ENCODE measurements at places on chromosomes 13 and 19. TPM values are rescaled to one million over a fixed set of nuclear protein-coding genes. Genes with fewer than 3 reads are reported as not detected.

MATK gene
- total RNA-seq, result 7.9 TPM

CBLC gene
- total RNA-seq, result 100 TPM

CDC42EP5 gene
- 97.8 TPM for total RNA-seq

- DNase-seq, result no peak
Observed at GRCh38 chr19:13902993-13903555, 2.8 kb downstream of the BRME1 start.

DNA sequence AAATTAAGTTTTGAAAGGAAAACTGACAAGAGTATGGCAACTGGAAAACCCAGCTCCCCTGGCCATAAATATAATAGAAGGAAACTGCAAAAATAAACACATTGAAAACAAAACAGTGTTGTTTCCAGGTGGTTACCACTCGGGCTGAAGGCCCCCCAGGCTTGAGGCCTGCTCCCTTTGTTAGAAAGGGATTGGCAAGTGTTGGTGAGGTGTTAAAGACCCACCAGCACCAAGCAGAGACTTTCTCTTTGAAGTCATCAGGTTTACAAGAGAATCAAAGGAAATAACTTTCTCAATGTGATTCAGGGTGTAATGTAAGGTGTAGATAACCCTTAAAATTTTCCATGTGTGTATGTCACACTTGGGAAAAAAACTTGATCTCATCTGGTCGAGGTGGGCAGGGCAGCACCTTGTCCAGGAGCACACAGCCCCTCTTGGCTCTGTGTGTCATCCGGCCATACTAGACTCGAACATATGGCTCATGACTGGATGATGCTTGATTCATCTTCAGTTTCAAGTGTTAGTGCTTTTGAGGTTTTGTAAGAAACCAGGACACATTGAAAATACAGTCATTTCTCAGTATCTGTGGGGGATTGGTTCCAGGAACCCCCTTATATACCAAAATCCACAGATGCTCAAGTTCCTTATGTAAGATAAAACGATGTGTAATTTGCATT is 7.8 kb downstream of the ACTN4 start:
- DNase-seq, result no peak

- DNase-seq, result no peak
Observed at GRCh38 chr13:56687131-56687530, 453.6 kb upstream of the PRR20A start.

DNA sequence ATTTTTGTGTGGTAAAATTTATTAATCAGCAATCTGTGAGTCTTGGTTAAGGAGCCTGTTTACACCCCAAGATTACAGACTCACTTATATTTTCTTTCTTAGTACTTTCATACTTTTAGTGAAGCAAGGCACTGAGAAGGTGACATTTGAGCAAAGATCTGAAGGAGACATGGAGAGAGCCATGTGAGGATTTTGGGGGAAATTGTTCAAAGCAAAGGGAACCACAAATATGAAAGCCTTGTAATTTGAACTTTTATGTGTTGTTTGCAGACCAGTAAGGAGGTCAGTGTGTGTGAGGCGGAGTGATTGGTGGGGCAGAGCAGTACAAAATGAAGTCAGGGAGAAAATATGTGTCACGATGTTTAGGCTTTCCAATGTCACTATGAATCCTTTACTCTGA is 140.7 kb upstream of the KLF12 start:
- no peak for DNase-seq

Data from Peyer's patch (tissue), 4 donors.